Activated T-cell treated with anti-CD3 and anti-CD28 coated beads, Interleukin-2, amount 50 U/mL, for 4 hours (primary cell): ENCODE measurements at places on chromosomes 3 and 15.

GRCh38 chr15:60374628-60375081 is 23.1 kb downstream of the ANXA2 start:
- no peak for DNase-seq

DNA sequence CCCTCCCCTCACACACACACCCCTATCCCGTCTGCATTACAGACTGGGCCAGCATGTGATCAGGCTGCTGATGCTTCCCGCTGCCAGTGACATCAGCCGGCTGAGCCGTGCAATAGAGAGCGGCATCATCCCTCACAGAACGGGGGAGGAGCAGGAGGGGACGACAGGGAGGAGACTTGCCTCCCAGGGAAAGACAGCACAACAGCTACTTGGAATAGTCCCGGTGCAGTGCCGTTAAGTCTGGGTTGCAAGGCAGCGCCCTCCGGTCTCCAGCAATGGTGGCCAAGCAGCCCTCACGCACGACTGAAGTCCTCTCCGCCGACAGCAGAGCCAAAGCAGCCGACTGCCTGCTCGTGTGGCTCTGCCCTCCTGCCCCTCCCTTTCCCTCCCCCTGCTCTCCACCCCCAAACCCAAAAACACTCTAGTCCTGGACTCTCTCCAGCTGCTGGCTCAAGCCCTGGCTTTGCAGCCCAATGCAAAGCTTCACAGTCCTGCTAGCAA is 31.5 kb upstream of the RPS17 start:
- no peak for DNase-seq

DNA sequence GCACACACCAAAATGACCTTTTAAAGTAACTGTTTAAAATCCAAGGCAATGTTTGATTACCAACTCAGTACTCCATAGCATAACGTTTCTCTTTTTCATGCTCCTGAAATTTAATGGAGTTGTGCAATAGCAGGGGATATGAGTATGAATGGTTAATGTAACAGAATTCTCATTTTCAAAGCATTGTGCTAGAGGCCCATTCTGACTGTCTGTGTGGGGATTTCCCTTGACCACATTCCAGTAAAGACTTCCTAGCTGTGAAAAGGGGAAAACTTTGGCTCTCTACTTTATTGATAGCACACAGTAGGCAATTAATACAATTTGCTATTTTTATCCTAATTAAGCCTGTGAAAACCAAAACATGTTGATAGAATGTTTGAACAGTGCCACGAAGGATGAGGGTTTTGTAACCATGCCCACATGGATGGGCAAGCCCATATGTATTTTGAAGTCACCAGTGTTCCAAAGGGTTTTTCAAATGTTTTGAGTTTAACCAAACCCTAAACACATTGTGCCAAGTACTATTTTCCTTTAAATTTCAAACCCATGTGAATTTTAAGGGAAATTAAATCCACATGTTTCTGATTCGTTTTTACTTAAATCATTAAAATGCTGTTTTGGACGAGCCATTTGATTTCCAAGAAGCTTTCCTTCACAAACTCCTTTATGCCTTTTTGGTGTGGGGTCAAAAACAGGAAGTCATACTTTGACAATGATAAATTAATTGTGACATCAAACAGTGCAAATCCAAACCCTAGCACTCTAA is 261.2 kb downstream of the SHOX2 start:
- no peak for DNase-seq

GRCh38 chr3:192010490-192010889 is 549.5 kb downstream of the PYDC2 start:
- DNase-seq: no peak

DNA sequence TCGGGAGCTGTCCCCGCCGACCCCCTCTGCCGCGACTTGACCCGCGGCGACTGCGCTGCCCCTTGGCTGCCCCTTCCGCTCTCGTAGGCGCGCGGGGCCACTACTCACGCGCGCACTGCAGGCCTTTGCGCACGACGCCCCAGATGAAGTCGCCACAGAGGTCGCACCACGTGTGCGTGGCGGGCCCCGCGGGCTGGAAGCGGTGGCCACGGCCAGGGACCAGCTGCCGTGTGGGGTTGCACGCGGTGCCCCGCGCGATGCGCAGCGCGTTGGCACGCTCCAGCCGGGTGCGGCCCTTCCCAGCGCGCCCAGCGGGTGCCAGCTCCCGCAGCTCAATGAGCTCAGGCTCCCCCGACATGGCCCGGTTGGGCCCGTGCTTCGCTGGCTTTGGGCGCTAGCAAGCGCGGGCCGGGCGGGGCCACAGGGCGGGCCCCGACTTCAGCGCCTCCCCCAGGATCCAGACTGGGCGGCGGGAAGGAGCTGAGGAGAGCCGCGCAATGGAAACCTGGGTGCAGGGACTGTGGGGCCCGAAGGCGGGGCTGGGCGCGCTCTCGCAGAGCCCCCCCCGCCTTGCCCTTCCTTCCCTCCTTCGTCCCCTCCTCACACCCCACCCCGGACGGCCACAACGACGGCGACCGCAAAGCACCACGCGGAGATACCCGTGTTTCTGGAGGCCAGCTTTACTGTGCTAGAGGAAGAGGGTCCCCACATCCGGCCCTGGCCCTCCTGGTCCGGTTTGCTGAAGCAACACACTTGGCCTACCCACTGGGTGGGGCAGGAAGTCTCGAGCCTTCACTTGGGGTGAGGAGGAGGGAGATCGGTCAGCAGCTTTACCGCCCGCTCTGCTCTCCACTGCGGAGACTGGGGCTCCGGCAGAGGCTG is at the start of gene RASSF1:
Gene RASSF1 (minus strand): TSS at position 389 of the 882 bp plus-strand sequence. CDS start 31 bp downstream, at position 358.
- peak; percentile 44 for DNase-seq

GRCh38 chr15:47394286-47394809 is 323.0 kb upstream of the SEMA6D start:
- DNase-seq: no peak

GRCh38 chr15:29818141-29818540 is 4.1 kb downstream of the TJP1 start:
- DNase-seq: no peak

GRCh38 chr3:56988458-56989168 is 71.9 kb upstream of the SPATA12 start:
- peak; percentile 70 for DNase-seq

DNA sequence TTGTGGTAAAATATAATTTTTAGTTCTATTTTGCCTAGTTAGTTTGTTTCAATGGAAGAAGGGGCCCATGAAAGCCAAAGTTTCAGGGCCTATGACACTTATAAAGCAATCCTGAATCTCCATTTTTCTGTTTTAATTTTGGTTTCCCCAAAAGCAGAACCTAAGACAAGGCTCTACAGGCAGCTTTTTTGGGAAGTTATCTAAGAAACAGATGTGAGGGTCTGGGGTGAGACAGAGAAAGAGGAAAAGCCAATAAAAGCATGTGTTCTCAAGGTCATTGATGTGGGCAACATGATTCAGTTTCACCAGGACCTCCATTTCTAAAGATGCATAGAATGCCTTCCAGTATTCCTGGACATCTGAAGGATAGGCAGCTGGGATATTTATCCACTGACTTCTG is 598.5 kb downstream of the PDCD6IP start:
- no peak for DNase-seq

DNA sequence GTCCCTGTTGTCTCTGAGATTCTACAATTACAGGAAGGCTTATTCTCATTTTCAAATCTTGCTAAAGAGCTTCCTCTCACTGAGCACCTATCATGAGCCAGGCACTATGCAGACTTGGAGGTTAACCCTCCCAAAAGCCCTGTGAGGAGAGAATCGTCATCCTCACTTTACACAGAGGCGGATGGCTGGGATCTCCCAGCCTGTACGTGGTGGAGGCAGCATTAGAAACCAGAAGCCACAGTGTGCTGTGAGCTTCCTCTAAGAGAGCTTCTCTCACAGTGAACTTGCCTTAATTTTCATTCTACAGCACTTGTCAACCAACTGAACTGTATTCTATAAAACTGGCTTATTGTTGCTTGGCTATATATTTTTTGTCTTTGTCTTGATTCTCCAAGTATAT is 6.1 kb upstream of the DGKG start:
- DNase-seq: no peak

GRCh38 chr3:181929501-181929900 is 217.8 kb downstream of the SOX2 start:
- DNase-seq: no peak

DNA sequence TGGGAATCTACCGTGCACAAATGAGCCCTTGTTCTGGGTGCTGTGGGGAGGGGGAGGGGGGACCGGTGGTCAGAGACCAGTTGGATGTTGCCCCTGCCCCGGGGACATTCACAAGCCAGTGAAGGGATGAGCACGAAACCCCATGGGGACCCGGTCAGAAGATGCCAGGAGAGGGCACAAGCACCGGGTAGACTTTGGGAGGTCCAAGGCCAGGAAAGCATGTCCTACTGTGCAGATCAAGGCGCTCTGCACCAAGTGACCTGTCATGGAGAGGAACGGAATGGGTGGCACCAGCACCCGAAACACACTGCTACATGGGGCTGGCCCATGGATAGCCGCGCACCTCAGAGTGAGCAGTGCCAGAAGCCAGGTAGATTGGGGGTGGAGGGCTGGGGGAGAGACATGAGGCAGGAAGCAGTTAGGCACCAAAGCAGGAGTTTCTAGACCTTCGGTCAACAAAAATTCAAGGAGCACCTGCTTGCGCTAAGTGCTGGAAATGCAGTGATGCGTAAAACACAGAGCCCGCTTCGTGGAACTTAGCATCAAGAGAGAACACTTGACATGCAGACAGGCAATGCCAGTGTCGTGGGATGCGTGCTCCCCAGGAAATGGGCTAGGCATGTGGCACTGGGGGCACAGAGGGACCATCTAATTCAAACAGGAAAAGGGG is 99.1 kb downstream of the CPN2 start:
- no peak for DNase-seq

- DNase-seq: no peak
These were observed 58.4 kb upstream of the MINAR1 start for GRCh38 chr15:79373728-79374127.

DNA sequence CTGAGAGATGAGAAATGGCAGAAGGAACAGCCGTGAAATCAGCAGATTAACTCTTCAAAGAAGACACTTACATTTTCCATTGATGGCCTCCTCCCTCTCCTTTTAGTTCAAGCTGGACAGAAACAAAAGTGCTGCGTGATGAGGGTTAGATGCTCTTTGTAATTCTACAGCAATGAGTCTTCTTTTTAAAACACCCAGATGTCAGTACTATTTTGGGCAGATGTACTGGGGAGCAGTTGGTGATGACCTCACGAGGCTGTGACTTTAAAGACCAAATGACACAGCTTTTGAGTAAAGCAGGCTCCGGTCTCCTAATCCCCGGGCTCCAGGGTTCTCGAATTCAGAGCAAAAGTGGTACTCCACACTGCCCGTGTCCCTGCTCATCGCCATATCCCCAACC is 198.2 kb downstream of the SLCO3A1 start:
- DNase-seq: no peak

GRCh38 chr3:17411157-17411877 is 331.1 kb downstream of the TBC1D5 start:
- no peak for DNase-seq

GRCh38 chr15:29633971-29634370 is 188.3 kb downstream of the TJP1 start:
- no peak for DNase-seq

GRCh38 chr3:69753179-69753775 is 14.0 kb downstream of the MITF start:
- no peak for DNase-seq

GRCh38 chr3:102745881-102746280 is 311.1 kb downstream of the ZPLD1 start:
- DNase-seq: no peak

- no peak for DNase-seq
These were observed 247.1 kb upstream of the CDIN1 start for GRCh38 chr15:36332301-36332700.
